ENCODE measurements at places on chromosomes 13 and 19.
A peak's percentile ranks its signal among the peaks of the same experiment; 100 is the strongest.

GRCh38 chr13:49217962-49218492 lies 2.1 kb upstream of the MLNR start:
- no peak for DNase-seq

- no peak for DNase-seq
Measured at GRCh38 chr19:15437355-15438123, 12.2 kb downstream of the WIZ start.

GRCh38 chr13:35475212-35475959 lies 1.1 kb downstream of the MAB21L1 start:
- peak; percentile 66 for DNase-seq

- peak; percentile 93 for DNase-seq
Measured at GRCh38 chr19:955803-956765, 28.1 kb upstream of the WDR18 start.

DNA sequence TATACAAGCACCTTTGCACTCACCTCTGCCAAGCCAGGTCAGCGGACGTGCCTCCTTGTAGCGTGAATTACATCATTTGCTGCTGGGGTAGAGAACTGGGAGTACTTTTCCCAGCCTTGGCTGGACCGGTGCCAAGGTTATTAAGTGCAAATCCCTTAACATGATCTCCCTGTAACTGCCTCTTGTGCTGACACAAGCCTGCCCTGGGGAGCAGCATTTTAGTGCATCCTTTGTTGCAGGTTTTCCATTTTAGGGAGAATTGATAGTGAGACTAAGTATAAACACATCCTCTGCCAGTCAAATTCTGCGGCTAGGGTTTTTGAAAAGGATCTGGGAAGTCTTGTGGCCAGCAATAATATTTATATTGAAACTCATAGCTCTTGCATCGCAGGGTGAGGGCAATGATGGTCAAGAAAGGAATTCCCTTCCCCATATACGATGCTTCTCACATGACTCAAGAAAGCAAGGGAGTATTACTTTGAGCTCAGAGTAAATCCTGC lies 32.7 kb upstream of the DCLK1 start:
- no peak for DNase-seq

DNA sequence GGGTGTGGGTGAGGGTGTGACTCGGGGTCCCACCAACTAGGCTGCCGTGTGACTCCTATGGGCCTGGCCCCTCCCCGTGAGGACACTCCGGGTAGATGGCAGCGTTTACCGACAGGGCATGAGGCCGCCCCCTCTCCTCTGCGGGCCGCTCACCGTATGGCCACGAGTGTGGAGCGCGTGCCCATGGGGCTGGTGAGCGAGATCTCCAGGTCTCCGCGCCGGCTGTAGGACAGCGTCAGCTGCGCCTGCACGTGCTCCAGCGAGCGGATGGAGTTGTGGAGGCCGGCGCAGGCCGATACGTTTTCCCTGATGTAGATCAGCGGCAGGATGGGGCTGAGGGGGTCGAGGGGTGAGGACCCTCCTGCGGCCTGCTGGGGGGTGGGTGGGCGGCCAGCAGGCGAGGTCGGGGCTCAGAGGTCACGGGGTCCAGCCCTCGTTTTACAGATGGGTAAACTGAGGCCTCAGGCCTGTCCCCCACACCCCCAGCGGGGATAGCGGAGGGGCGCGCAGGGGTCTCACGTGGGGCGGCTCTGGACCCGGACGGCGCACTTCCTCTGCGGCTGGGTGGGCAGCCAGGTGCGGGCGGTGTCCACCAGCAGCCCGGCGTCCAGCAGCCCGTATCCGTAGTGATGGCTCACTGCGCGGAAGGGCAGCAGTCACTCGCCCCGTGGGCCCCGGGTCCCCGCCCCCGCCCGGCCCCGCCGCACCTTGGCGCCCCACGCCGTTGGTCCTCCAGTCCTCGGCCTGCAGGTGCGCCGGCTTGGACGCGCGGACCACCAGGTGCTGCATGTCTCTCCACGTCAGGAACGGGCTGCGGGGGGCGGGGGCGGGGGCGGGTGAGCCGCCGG lies 4.3 kb upstream of the C19orf25 start:
- no peak for DNase-seq

DNA sequence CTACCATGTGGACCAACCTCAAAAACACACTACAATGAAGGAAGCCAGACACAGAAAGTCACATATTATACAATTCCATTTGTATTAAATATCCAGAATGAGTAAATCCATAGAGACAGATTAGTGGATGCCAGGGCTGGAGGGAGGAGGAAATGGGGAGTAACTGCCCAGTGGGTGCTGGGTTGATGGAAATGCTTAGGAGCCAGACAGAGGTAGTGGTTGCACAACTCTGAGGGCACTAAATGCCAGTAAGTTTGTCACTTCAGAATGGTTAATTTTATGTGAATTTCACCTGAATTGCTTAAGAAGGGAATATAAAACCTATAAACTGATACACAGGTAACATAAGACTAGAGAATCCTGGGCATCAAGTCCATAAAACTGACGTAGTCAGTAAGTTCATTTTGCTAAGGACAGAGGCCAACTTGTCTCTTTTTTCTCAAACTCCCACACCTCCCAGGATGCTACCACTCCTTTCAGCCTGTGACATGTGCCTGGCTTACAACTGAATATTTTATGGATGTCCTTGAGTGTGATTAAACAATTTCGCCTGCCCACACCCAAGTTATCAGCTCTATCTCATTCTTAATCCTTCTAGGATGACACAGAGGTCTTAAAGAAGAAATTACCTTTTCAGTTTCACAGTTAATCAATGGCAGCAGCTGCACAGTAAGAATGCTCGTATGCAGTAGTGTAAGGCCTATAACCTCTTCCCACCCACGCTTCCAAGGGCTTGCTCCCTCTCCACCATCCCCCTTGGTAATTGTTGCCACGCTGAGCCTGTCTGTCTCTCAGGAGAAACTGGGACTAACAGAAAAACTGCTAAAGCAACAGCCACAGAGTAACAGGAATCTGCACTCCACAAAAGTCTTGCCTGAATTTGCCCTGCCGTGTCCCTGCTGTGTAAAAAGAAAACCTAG lies 5.9 kb upstream of the MLNR start:
- DNase-seq: no peak

GRCh38 chr19:30722761-30723160 lies 350.6 kb downstream of the ZNF536 start:
- no peak for DNase-seq

GRCh38 chr13:64850017-64850416 lies 2380.1 kb downstream of the PCDH9 start:
- no peak for DNase-seq

GRCh38 chr13:88360761-88361160 lies 689.6 kb downstream of the SLITRK5 start:
- no peak for DNase-seq

DNA sequence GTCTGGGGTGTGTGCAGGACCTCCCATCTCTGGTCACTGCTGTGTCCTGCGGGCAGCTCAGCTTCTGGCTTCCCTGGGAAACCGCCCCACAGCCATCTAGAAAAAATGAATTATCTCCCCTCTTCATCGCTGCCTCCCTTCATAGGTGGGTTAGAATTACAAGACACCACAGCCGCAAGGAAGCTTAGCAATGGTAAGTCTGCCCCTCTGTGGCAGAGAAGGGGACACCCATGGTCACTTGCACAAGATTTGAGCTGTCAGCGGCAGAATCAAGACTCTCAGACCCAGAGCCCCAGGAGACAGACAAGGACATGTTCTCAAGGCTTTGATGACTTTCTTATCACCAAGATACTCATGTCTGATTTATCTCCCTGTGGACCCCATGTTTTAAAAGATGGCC lies 110.8 kb upstream of the PABPC3 start:
- peak; percentile 42 for DNase-seq

DNA sequence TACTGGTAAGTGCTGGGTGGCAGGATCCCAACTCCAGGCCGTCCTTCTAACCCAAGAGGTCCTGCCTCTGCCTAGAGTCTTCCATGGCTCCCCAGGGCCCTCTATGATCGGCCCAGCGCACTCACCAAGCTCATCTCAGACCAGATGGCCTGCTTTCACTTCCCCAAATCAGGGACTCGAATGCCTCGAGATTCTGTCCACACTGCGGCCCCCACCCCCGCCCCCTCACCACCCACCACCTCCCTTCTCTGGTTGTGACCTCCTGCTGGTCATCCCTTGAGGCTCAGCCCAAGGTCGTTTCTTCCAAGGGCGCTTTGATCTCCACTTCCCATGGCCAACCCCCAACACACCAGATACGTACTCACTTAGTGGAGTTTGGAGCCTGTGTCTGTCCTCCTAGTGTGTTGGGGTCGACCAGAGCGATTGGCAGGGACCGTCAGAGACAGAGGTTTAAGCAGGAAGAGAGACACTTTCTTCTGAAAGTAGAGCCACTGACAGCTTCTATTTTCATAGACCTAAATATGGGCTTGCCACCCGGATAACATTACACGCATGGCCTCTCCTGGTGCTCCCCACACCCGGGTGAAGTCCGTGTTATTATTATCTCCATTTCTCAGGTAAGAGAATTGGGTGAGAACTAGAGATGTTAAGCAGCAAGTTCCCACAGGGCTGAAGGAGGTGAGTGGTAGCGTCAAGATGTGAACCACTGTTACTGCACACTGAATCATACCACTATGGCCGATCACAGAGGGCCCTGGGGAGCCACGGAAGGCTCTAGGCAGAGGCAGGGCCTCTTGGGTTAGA lies at the start of gene FCER2:
TSS of gene FCER2 (minus strand) at position 478 of the 804 bp plus-strand sequence. CDS start 2,371 bp downstream, outside the sequence.
- no peak for DNase-seq

- no peak for DNase-seq
Measured at GRCh38 chr13:50518781-50519201, 324.7 kb downstream of the DLEU7 start.

DNA sequence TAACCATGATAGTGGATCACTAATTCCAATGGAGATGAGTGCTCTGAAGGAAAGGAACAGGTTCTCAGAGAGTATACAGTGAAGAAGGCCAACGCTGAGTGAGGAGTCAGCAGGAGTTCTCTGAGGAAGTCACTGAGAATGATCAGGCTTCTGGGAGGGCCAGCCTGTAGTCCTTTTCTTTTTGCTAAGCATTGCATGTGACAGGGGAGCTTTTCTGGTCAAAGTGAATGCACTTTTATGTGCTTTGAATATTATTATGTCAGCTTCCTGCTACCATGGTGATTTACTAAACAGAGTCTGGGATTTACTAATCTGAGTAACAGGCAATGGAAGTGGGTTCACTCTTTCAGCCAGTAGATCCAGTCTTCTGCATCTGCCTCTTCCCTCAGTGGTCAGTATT lies 81.1 kb upstream of the SERP2 start:
- no peak for DNase-seq

- no peak for DNase-seq
Measured at GRCh38 chr19:1356508-1356865, 27.2 kb upstream of the NDUFS7 start.

DNA sequence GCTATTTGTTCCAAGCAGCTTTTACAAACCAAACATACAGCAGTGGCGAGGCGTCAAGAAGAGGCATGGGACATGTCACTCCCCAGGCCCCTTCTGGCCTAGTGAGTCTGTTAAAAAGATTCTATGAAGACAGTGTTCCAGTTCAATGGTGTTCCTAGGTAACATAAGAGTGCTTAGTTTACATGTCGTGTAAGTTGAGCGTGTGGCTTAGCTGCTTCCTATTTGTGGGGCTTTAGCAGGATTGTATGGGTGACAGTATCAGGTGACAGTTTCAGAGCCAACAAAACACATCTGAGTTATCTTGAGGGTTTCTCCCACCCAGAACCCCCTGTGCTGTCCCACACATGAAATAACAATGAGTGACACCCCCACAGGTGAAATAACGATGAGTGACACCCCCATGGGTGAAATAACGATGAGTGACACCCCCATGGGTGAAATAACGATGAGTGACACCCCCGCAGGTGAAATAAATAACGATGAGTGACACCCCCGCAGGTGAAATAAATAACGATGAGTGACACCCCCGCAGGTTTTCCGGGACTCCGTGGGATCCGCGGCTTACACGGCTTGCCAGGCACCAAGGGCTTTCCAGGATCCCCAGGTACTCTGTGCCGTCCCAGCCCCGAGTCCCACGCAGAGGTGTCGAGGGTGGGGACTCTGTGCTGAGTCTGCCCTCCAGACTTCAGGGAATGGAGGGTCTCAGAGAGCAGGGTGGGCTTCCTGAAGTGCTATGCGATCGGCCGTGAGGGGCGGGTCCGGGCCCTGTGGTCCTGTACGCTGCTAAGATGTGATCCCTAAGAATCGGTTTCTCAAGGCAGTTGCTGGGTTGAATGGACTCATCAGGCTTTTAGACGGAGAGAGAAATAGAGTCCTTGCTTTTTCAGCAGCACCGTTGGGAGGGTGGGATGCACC lies 68.6 kb downstream of the RAB20 start:
- no peak for DNase-seq

GRCh38 chr13:52945348-52945747 lies 83.3 kb upstream of the OLFM4 start:
- DNase-seq: no peak

DNA sequence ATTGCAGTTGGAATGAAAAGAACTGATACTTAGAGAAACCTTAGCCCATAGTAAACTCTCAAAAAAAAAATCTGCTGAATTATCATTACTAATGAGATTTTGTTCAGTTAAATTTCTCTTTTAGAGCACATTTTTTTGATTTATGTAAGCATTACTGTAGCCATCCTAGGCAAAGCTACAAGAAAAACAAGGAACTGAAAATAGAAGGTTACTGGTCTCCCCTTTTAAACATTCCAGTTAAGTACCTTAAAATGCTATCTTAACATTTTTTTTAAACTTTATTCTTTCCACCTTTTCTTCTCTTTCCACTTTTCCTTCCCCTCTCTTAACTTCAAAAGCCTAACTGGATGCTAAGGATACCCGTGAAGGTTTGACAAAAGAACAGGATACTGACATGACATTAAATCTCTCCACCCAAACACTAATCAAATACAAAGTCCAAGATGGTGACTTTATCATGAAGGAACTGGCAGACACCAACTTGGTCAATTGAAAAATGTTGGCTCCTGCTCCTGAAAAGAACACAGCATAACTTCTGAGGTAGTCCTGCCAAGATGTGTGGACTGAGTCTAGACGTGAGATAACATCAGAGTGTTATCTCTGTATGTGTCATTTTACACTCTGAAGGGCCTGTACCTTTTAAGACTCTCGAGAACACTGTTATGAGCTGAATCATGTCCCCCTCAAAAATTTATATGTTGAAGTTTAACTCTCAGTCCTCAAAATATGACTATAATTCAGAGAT lies 29.5 kb upstream of the SACS start:
- no peak for DNase-seq

DNA sequence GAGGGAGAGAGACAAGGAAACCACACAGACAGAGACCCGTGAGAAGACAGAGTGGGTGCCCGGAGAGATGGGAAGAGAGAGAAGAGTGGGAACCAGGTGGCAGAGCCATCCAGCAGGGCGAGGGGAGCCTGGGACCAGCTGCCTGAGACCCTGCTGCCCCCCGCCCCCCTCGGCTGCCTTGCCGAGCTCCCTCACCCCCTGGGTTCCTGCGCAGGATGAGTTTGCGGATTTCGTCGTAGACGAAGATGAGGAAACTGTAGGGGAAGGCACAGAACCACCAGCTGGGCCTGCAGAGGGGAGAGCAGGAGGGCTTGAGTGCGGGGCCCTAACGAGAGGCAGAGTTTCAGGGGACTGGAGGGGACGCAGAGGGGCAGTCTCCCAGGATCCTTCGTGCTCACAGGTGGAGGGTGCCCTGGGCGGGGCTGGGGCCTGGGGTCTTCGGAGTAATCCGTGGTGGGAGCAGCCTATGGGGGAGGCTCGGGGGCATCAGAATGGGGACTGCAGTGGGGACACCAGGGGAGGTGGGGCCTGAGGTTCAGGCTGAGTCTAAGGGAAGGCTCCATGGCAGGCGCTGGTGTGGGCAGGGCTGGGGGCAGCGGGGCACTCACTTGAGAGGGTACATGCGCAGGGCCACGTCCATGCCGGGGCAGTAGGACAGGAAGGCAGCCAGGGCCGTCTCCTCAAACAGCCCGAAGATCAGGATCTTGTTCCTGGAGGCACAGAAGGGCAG lies 8.1 kb upstream of the RABAC1 start:
- DNase-seq: no peak

Data from neural progenitor cell (in vitro differentiated cells).